ENCODE measurements at places on chromosomes 7 and 10.

GRCh38 chr10:81662837-81663236 lies 212.2 kb upstream of the NRG3 start:
- no peak for DNase-seq

DNA sequence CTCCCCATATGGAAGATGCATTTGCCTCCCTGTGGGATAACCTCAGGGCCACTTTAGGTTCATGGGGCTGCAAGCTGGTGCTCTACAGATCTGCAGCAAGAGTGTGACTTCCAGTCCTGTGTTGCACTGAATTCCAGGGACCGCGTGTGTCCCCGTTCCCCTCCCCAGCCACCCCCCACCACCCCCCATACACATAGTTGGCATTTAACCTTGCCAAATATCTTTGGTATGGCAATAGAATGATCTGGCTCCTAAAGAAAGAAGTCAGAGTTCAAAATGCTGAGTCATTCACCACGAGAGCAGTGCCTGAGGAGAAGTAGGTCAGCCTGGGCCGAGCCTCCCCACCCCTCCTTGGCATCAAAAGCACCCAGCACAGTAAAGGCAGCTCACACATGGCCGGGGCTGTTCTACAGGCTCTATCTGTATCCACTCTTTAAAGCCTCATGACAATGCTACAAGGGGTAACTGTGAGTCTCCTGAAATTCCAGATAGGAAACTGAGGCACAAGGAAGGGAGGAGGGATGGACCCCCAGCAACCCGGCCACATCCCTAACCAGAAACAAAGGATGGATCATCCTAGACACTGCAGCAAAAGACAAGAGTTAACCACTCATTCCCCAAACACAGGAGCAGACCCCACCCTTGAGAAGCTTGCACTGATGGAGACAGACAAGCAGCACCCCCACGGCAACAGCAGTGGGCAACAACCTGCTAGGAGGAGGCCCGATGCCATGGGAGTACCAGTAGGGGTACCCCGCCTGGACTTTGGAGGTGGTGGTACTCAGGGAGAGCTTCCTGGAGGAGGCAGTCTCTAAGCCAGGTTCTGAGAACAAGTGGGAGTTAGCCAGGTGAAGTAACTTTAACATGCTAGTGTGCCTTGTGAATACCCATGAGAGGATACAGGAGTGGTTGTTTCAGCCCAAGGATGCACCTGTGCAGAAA lies 70.3 kb upstream of the NANOS1 start:
- no peak for DNase-seq

DNA sequence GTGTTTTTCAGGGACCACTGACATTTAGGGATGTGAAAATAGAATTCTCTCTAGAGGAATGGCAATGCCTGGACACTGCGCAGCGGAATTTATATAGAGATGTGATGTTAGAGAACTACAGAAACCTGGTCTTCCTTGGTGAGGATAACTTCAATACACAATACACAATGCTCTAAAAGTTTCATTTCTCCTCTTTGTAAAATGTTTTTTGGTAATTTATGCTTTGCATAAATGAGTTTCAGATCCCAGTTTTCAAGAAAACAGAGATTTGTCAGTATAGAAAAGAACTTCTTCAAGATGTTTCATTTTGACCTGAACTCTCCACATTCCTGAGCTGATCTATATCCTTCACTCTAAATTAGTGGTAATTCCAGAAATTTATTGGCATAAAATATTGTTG lies 14.2 kb downstream of the ZNF92 start:
- DNase-seq = no peak

GRCh38 chr7:55309040-55309991 lies 55.8 kb upstream of the LANCL2 start:
- DNase-seq = no peak

DNA sequence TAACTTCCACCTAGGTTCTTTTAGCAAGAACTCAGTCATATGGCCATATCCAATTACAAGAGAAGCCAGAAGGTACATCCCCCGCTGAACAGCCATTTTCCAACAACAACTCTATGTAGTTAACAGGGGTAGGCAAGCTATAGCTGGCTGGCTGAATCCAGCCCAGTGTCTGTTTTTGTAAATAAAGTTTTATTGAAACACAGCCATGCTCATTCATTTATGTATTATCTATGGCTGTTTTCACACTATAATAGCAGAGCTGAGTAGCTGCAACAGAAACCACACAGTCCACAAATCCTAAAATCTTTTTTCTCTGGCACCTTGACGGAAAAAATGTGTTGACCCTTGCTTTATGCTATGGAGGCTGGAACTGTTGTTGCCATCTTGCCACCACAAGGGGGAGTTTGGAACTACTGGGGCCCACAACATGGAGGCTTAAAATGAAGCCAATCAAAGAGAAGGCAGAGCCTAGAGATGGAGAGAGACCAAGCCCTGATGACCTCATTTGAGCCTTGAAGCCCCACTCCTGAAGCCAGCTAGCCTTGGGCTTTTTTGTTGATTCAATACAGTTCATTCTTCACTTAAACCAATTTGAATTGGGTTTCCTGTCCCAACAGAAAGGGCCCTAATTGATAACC lies 33.3 kb upstream of the XPNPEP1 start:
- DNase-seq = no peak

DNA sequence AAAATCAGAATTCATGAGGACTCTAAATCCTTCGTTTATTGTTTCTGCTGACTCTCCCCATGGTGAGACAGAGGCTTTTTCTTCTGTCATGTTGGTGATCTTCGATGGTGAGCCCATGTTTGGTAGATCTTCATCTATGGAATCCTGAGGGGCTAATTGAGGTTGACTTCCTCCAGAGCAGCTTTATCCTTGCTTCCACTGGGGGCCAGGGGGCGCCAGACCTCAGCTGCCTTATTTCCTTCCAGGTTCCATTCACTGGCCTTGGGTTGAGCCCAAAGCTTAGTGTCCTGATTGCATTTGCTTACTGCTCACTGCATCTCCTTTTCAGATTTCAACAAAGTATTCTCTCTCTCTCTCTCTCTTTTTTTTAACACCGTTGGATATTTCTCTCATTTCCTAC lies 80.7 kb downstream of the GCC1 start:
- DNase-seq = no peak

DNA sequence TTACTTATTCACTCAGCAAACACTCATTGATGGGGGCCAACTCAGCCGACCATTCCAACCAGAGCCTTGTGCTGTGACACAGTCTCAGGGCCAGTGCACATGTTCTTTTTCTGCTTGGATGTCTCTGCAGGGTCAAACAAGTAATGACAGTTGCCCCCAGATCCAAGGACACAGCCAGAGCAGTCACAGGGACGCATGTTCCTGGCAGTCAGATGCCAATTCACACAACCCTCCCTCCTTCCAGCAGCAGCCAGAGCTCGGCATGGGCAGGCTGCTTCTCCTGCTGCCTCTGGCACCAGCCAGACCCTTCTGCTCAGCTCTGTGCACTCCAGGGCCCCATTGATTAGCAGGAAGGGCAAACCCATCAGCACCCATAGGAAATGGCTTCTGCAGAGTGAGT lies 20.3 kb downstream of the DRGX start:
- no peak for DNase-seq

DNA sequence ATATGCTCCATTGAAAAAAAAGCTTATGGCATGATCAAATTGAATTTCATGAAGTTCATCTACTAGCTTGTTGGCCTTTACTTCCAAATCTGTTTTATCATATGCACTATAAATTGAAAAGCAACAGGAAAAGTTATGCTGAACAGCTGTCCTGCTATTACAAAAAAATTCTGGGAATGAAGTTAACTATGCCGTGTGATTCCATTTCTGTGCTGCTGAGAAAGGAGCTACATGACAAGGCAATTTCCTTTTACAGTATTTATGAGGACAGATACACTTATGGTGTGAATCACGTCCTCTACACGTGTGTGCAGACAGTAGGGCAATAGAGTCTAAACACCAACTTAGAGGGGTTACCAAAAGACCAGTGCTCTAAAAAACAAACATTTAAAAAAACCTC lies 426.5 kb upstream of the AKR1E2 start:
- no peak for DNase-seq

GRCh38 chr10:96609510-96609909 lies 22.7 kb upstream of the TM9SF3 start:
- no peak for DNase-seq

DNA sequence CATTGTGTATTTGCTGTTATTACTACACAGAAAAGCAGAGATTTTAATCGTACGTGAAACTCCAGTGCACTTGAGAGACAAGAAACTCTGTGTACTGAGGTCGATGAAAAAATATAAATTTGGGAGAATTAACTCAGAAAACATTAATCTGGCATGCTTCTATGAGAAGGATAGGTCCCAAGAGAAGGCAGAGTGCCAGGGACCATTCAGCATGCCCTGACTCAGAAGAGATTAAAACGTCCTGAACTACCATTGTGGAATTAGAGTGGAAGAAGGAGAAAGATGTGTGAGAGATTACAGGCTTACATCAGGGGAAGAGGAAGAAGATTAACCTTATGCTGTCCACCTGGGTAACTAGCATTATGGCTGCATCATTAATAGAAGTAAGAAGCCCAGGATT lies 72.4 kb downstream of the REEP3 start:
- no peak for DNase-seq

DNA sequence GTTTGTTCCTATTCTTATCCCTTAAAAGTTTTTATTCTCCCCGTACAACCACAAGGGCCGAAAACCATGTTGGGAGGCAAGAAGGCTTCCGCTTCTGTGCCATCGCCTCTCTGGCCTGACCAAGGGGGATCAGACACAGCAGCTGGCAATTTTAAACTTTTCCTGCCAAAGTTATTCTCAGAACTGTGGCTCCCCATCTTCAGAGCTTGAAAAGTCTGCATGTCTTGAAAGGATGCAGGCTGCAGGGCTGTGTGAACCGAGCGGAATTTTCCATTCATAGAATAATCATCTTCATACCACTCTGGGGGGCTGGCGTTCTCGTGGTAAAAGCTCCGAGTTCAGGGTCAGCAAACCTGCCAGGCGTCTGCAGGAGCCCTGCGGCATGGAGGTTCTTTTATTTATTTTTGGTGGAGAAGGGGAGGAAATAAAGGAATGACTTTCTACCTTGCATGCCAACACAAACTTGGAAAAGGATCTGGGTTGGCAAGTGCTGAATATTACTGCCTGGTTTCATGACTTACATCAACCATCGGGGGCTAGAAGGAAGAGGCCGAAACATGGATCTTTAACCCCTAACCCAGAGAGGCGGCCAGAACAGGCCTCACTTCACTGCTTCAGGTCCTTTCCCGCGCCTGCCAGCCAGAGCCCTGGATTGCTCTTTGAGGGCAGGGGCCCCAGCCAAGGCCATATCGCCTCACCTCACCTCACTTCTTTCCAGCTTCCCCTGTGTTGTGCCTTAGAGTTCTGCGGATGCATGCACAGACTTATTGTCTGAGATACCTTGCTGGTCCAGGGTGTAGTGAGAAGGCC lies 3.0 kb upstream of the NANOS1 start:
- DNase-seq = no peak

DNA sequence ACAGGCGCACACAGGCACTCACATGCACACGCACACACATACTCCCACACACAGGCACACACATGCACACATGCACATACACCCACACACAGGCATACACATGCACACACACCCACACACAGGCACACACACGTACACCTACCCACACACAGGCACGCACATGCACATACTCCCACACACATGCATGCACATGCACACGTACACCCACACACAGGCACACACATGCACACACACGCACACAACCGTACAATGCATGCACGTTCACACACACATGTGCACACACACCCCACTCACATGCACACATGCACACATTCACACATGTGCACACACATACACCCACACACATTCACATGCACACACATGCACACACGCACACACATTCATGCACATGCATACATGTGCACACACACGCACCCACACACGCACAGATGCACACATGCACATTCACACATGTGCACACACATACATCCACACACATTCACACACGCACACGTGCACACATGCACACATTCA lies 59.3 kb downstream of the MKI67 start:
- no peak for DNase-seq

- no peak for DNase-seq
Observed at GRCh38 chr10:118542745-118543144, 52.7 kb downstream of the PRLHR start.

- DNase-seq = no peak
Observed at GRCh38 chr7:68707159-68707558, 891.1 kb upstream of the AUTS2 start.

GRCh38 chr7:44073664-44074348 lies 8.4 kb upstream of the PGAM2 start:
- no peak for DNase-seq

DNA sequence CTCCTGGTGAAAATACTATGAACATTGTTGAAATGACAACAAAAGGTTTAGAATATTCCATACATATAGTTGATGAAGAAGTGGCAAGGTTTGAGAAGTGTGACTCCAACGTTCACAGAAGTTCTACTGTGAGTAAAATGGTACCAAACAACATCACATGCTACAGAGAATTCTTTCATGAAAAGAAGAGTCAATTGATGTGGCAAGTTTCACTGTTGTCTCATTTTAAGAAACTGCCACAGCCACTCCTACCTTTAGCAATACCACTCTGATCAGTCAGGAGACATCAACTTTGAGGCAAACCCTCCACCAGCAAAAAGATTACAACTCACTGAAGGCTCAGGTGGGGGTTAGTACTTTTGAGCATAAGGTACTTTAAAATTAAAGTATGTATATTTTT lies 693.3 kb downstream of the GRID1 start:
- no peak for DNase-seq

DNA sequence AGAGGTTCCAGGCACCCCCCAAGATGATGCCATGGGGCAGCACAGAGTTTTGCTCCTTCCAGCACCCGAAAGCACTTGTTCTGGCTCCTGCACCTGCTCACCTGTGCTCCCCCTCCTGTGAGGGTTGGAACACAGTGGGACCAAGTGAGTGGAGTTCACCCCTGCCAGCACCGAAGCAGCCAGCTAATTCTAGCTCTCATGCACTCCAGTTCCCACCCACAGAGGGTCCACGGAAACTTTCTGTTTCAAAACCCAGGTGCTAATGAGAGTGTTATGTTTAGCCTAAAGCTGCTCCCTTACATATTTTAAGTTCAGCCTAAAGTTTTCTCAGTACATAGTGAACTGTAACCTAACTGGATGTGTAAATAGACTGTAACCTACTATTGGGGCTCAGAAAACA lies 42.6 kb upstream of the SLC35G1 start:
- DNase-seq = no peak

- DNase-seq = no peak
Observed at GRCh38 chr7:82839555-82839954, 323.1 kb downstream of the PCLO start.
